NCI-H1436 treated with DMSO at 0.1 percent for 48 hours (cell line): ENCODE measurements at places on chromosomes 2 and 18.

GRCh38 chr2:238509151-238509835, 82.6 kb downstream of the ASB1 start:
- no peak for DNase-seq

GRCh38 chr18:61825386-61825785, 67.4 kb downstream of the RNF152 start:
- no peak for DNase-seq

GRCh38 chr2:188382107-188382506, 90.4 kb downstream of the GULP1 start:
- DNase-seq: no peak

GRCh38 chr18:65901522-65901921, 150.7 kb downstream of the CDH7 start:
- DNase-seq: no peak

DNA sequence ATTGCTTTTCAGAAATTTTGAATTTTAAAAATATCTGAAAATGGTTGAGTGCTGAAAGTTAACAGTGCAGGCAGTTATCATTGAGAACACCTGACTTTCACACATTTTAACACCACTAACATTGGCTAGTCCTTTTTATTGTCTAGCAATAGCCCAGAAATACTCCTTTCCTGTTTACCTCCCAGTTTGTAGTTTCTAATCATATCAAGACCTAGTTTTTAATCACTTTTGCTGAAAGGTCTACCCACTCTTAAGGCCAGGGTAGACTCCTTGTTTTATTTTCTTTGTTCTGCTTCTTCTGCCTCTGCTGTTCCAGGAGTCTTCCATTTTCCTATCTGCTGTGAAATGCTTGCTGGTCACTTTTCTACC, 72.1 kb downstream of the UBE2E3 start:
- DNase-seq: no peak

DNA sequence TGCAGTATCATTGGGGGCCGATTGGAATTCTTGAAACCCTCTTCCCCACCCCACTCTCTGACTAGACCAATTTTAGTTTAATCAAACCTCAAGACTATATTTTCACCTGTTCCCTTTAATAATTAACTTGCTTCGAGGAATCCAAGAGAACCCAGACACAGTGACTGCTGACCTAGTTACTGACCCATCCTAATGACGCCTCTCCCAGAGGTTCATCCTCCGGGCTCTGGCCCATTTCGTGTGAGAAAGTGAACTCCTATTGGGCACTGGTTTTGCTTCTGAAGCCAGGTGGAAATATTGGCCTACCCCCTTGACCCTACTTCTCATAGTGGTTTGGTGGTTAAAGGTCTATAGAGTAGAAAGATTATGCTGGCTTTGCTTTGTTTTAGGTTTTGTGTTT, 39.9 kb downstream of the RPL37A start:
- no peak for DNase-seq

GRCh38 chr2:241620419-241620769, 16.6 kb downstream of the THAP4 start:
- DNase-seq: no peak

- no peak for DNase-seq
Observed at GRCh38 chr18:62741118-62741566, 25.8 kb downstream of the PHLPP1 start.

GRCh38 chr2:69830045-69830905, 815 bp downstream of the GMCL1 start:
- DNase-seq: no peak
